ENCODE measurements at places on chromosomes 2 and 18.

GRCh38 chr2:101893681-101894381 lies 97.9 kb upstream of the IL1R2 start:
- DNase-seq = no peak

- DNase-seq = no peak
Measured at GRCh38 chr18:30386624-30387023, 655.9 kb downstream of the DSC3 start.

GRCh38 chr2:236621786-236622185 lies 52.2 kb downstream of the ACKR3 start:
- DNase-seq = no peak

DNA sequence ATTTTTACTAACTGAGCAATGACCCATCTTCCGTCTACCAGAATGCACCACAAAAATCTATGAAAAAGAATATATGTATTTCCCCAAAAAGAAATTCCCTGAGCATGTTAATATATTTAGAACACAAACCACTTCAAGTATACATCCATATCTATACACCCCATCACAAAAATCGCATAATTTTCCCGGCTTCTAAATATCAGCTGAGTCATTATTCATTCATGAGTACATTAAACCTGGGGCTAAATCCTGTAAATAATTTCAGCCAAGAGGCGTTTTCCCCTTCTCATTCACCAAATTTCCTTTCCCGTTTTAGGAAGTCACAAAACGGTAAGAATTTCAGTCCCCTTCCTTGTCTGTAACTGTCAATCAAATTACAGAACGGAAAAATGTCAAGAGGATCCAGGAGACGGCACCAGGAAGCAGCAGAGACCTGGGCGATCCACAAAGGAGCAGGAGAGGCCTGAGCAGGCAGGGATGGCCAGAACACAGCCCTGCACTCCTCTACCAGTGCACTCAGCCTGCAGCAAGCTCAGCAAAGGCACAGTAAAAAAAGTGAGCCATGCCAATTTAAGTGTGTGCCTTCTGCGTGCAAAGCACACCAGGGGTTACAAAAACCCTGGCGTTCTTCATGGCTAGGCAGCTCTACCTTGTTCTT lies 300.7 kb downstream of the TCF4 start:
- DNase-seq = no peak

DNA sequence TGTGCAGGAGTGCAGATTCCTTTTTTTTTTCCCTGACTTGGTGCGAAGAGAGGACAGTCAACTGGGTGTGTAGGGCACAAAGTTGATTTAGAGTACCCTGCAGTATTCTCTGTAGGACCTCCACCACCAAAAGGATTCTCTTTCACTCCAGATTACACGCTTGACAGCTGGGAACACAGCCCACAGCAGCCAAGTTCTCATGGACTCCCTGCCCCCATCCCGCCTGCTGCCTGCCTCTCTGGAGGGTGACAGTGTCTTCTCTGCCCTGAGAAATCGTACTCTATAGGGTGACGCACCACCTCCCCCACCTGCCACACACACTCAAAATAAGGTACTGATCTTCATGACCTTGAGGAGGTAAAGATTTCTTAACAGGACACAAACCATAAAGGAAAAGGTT lies 26.6 kb upstream of the IHH start:
- DNase-seq = no peak

GRCh38 chr18:75923169-75923568 lies 495.7 kb upstream of the SMIM21 start:
- DNase-seq = no peak

GRCh38 chr2:191158747-191159146 lies 8.0 kb upstream of the STAT4 start:
- DNase-seq = no peak

DNA sequence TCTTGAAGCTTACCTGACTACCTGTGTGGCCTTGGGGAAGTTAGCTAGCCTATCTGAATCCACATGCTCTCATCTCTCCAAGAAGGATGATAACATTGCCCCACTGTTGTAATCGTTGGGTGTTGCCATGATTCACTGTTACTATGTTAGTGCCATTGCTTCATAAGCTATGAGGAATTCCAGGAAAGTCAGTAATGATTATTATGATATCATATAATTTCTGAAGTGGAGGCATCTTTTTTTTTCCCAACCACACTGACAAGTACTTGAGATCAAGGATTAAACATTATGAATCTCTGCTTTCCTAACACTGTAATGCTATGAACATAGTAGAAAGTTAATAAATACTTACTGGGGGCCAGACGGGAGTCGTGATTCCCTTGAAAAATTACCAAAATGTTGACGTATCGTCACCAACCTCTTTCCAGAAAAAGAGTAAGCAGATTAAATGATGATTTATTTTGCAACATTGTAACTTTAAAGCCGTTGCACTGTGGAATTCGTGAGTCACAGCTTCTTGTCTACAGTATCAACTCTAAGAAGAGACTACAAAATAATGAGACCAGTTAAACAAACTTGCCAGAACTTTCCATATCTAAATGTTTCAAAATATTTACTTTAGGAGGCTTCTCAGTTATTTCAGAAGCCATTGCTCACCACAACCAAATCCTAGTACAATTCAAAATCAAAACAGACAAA lies 459.9 kb downstream of the PIK3C3 start:
- no peak for DNase-seq

DNA sequence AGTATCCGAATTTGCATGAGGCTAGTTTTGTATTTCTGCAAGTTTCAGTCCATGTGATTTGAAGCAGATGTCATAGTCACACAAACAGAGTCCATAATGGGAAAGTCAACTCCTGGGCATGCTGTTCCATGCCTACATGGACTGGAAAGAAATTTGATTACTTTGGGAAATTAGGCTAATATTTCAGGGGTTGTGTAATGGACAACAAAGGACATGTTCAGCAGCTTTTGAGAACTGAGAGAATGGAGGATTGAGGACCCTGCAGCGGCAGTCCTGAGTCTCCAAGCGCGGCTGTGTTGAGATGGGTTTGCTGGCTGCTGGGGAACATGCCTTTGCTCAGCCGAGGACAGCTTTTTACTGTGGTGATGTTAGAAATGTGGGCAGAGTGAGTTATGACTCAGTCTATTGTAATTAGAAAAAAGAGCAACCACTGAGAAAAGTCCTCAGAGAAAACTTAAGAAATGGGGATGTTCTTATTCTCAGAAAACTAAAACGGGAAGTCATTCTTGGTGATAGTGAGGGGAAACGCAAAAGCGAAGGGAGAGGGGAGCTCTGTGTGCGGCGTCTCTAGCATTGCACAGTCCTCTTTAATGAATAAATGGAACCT lies 149.2 kb downstream of the FAM210A start:
- peak; percentile 64 for DNase-seq

- DNase-seq = no peak
Measured at GRCh38 chr18:21741312-21741561, 645 bp downstream of the MIB1 start.

DNA sequence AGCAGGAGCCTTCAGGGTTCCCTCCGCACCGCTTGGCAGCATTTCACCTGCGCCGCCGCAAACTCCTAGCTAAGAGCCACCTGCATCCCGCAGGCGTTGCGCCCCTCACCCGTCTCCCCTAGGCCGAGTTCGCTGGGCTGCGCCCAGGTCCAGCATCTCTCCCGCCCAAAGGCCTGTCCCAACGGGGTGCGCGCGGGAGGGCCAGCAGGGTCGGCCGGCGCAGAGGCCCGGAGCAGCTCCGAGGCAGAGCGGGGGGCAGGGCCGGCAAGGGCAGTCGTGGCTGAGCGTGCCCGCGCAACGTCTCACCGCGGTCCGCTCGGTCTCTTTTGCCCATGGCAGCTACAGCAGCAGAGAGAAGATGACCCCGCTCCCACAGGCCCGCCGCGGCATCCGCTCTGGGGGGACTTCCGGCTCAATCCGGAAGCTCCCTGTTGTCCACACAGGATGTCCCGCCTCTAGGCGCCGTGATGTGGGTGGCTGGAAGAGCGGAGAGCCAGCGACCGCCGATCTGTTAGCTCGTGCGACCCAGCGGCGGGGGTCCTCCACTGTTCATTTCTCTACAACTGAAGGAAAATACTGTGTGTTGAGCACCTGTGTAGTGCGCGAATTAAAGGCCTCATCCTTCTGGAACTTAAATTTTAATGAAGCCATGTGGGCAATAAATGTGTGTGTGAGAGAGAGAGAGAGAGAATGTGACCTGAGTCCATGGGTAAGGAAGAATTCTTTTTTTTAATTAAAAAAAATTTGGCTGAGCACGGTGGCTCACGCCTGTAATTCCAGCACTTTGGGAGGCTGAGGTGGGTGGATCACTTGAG lies at the start of gene ERCC3:
ERCC3 (minus strand) TSS at position 397 of the 815 bp plus-strand sequence; CDS start at position 334, 63 bp downstream.
- DNase-seq = peak; percentile 90

GRCh38 chr2:48548840-48549239 lies 18.9 kb downstream of the STON1 start:
- DNase-seq = no peak

DNA sequence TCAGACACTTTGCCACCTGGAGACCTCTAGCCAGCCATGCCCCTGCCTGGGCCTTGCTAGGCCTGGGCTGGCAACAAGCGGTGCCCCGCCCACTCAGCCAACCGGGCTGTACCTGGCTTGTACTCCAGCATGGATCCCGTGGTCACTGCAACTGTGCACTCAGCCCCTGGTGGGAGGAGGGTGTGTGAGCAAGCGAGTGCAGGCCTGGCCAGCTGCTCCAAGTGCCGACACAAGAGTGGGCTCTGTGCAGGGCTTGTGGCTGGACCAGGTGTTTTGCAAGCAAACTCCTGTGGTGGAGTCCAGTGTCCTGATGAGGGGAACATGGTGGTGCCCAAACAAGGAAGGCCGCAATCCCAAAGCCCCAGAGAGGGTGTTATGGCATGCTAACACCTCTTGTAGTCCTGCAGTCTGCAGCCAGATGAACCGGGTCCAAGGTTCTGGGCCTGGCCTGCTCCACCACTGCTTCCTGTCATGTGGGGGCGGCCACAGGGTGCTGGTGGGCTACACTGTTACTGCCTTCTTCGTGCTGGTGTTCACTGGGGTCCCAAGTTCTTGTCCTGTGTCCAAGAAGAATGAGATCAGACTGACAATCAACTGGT lies 60.1 kb upstream of the CD28 start:
- no peak for DNase-seq

- peak; percentile 33 for DNase-seq
Measured at GRCh38 chr2:144261966-144262365, 258.0 kb downstream of the ZEB2 start.

GRCh38 chr2:237219826-237220225 lies 134.1 kb downstream of the COPS8 start:
- no peak for DNase-seq

- no peak for DNase-seq
Measured at GRCh38 chr2:45862843-45863242, 211.4 kb downstream of the PRKCE start.

- no peak for DNase-seq
Measured at GRCh38 chr2:98793275-98793674, 62.3 kb upstream of the MGAT4A start.

GRCh38 chr2:190303647-190304046 lies 16.0 kb downstream of the HIBCH start:
- no peak for DNase-seq
